ENCODE measurements at places on chromosomes 11 and 22.

DNA sequence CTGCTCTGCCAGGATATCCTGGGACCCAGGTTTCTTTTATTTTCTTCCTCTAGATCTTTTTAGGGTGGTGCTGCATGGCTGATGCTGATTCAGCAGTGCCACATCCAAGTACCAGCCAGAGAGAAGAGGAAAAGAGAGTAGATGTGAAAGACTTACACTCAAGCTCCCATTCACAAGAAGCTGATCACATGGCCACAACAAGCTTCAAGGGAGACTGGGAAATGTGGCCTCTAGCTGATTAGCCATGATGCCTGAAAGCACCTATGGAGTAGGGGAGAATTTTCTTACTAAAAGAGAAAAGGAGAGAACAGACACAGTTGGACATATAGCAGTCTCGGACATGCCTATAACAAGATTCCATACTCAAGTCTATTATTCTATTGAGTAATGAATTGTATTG, 34.4 kb upstream of the FJX1 start:
- no peak for DNase-seq

DNA sequence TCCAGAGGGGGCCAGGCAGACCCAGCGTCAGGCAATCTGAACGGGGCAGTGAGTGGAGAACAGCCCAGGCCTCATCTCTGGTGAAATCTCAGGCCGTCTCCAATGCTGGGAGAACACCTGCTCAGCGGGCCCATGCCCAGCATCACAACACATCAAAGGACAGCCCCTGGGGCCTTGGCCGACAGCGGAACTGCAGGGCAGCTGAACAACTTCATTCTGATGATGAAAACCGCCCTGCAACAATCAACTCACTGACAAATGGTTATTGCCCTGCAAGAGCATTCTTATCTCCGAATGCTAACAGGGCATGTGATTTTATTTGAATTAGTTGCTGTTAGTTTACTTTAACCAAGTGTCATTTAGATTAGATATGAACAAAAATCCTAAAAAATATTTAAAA, 14.6 kb downstream of the CELSR1 start:
- no peak for DNase-seq

- DNase-seq, result no peak
These were observed 126.6 kb downstream of the BUD13 start for GRCh38 chr11:116646191-116646590.

- no peak for DNase-seq
These were observed 91.5 kb upstream of the YWHAH start for GRCh38 chr22:31852691-31853421.

DNA sequence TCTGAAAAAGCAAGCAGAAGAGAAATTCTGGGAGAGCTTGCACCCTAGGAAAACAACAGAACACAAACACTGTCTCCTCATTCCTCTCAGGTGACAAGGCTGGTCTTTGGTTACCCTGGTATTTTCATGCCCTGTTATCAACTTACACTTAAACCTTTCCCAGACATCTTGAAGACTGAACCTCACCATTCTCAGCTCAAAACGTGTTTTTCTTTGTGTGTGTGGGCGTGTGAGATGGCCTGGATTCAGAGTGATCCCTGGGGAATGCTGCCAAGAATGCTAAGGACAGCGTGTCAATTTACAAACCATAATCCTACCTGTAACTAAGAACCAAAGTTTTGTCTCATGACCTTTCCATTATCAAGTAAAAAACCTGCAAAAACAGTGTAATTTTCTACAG, 33.3 kb downstream of the ELF5 start:
- no peak for DNase-seq

- DNase-seq, result no peak
These were observed 19.6 kb downstream of the BRD1 start for GRCh38 chr22:49807780-49808708.

- DNase-seq, result no peak
These were observed 12.6 kb downstream of the JAML start for GRCh38 chr11:118212131-118212725.

DNA sequence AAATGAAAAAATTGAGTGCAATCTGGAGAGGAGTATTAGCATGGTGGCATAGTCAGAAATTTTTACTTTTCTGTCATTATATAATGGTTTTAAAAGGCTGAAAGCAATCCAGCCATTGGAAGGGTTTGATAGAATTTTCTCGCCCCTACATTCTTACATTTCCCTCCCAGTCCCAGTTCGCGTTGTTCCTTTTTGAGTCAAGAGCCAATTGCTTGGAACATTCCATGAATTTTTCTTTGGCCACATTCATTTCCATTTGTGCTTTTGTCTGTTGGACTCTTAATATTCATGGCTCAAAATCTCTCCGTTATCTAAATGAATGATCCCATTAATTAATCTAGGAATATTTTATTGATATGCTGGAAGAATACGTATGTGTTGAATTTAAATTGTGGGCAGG, 66.0 kb downstream of the GRK3 start:
- DNase-seq, result no peak

- no peak for DNase-seq
These were observed 392.9 kb downstream of the TENM4 start for GRCh38 chr11:79047980-79048379.

DNA sequence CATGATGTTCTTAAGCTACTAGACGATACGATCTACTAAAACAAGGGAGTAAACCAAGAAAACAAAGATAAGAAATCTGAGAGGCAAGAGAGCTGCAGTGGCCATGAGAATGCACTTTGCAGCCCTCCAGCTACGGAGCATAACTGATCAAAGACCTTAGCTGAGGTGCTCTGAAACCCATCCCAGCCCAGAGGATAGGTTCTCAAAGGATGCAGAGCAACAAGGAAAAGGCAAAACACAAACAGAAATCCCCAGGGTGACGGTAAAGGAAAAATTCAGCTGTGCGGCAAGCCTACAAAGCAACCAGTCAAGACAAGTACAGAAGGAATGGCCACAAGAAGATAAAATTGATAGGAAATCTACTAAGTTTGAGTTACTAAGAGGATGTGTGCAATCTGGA, 32.5 kb upstream of the CFAP300 start:
- no peak for DNase-seq

GRCh38 chr11:66728693-66729385, at the start of gene SPTBN2:
Gene SPTBN2 (minus strand): TSS chr11:66729216. CDS start chr11:66721240, 7,976 bp downstream.
- DNase-seq, result no peak

DNA sequence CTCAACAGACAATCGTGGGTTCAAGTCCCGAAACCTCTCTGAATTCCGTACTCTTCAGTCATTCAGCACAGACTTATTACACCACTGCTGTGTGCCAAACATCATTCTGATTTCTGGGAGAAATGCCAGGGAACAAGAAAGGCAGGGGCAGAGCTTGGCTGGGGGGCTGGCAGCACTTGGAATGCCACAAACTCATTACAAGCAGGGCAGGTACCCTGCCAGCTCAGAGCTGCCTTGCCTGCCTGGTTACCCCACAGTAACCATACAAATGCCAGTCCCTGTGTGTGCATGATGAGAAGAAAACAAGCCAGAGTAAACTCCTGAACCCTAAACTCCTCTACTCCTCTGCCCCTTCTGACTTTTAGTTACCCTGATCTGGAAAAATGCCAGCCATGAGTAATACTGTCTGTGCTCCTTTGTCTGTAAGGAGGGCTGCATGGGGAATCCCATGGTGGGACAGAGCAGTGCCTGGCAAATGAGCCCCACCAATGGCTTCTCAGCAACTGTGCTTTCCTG, 6.9 kb upstream of the RAD9A start:
- no peak for DNase-seq

DNA sequence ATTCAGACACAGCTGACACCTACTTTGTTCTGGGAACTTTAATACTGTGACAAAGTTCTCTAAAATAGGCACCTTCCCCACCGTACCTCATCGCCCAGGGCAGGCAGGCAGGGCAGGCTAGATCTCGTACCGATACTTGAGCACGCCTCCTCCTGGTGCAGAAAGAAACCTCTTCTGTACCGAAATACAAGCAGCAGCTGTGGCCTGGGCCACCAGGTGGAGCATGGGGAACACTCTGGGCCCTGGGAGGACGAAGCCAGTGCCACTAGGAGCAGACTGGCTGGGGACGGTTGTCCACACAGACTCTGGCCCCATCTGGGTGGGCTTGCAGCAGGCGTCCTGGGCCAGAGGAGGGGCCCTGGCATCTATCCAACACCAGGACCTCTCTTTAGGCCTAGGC, 12.8 kb downstream of the PMM1 start:
- no peak for DNase-seq

DNA sequence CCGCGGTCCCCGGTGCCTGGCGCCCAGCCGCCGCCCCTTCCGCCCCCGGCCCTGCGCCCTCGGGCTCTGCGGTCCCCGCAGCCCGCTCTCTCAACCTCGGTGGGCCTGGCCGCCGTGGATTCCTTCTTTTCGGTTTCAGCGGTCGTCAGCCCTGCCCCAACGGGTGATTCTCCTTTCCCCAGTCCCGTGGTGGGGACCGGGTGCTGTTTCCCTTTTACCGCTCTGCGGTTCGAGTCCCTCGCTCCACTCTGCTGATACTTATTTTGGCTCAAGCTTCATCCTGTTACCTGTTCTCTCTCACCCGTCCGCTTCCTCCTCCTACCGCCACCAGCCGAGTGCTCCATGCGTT, 494 bp downstream of the ZDHHC5 start:
- DNase-seq, result no peak

GRCh38 chr11:123069908-123070821, 8.2 kb upstream of the HSPA8 start:
- no peak for DNase-seq

- no peak for DNase-seq
These were observed 227.1 kb downstream of the CEP164 start for GRCh38 chr11:117554601-117555333.

DNA sequence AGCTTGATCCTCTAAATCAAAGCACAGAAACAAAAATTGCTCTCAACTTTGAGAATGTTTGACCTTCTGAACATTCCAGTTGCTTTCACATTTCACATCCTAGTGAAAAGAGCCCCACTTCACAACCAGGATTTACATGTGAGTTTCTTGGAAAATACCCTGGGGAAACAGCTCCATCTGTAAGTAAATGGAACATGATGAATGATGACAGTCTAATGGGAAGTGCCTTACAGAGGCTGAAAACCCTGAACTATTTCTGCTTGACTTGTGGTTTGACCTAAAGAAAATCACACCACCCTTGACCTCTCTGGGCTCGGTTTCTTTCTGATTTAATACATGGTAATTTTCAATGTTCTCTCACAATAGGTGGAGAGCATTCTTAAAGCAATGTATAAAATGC, 499.4 kb upstream of the API5 start:
- DNase-seq, result no peak

DNA sequence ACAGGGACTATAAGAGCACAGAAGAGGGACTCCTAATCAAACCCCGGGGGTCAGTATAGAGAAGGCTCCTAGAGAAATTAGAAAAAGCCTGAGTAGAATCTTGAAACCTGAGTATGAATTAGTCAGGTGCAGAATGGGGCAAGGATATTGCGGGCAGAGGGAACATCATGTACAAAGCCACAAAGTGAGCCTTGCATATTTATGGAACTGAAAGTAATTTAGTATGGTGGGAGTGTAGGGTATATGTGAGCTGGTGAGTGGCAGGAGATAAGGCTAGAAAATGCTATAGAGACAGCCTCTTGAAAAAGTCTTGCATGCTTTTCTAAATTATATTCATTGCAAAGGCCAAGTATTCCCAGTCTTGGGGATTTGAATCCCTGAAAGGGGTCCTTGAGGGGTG, 93.7 kb downstream of the STIM1 start:
- no peak for DNase-seq

- no peak for DNase-seq
These were observed 31.9 kb upstream of the TLCD5 start for GRCh38 chr11:120293038-120293800.

DNA sequence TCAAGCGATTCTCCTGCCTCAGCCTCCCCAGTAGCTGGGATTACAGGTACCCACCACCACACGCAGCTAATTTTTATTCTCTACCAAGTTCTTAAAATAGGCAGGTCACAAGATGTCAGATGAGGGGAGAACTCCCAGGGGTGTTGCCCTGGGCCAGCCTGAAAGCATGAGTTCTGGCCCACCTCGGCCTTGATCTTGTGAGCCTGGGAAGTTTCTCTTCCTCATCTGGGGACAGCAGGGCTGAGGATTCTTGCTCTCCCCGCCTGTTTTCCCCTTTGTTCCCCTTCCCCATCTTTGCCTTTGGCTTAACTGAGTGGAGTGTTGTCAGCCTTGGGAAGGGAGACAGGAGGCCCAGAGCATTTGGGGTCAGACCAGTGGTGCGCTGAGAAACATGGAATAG, 3.5 kb downstream of the PDXP start:
- DNase-seq, result no peak

DNA sequence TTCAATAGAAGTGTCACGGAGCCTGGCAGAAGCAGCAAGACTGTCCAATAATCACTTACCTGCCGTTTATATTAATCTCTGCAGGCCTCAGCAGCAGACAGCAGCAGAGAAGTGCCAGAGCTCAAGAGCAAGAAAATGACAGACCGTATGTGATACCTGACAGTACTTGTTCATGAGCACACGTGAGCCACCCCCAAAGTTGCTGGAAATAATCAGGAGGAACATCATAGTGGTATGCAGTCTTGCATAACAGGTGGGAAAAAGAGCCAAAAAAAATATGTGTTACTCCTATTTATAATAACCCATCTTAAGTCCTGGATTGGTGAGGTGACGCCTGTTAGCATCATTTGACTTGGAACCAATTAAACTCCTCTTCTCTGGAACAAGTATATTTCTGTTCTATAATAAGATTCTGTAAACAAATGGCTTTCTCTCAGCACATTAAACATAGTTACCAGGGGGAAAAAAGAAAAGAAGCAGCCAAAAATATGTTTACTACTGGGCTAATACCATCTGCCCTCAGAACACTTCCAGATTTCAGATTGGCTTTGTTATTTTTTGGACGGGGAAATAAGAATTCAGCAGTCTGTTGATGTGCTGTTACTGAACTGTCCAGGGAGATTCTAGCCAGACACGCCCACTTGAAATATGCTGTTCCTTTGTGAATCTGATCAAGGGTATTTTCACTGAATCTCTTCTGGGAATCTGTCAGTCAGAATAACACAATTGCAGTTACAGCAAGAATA, 7.9 kb upstream of the SLN start:
- DNase-seq, result no peak

GRCh38 chr11:17238377-17238776, 30.6 kb upstream of the PIK3C2A start:
- DNase-seq, result no peak

- no peak for DNase-seq
These were observed 1008.4 kb downstream of the JRKL start for GRCh38 chr11:97398246-97398645.

- DNase-seq, result no peak
These were observed 127.4 kb upstream of the OPCML start for GRCh38 chr11:133659538-133660201.

GRCh38 chr11:131229221-131229620, 141.2 kb upstream of the NTM start:
- DNase-seq, result no peak

- DNase-seq, result no peak
These were observed 43.3 kb upstream of the PAK1 start for GRCh38 chr11:77517226-77517625.

DNA sequence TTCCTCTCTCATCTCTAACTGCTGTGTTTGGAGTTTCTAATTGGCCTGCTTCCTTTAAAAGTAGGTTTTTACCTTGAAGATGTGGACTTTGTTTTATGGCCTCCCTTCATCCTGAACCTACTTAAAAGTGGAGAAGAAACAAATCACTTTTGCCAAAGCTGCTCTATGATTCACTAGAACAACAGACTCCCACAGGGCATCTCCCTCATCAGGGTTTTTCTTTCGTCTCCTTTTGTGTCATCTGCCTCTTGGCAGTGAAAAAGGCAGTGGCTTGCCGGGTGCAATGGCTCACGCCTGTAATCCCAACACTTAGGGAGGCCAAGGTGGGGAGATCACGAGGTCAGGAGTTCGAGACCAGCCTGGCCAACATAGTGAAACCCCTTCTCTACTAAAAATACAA, 186.6 kb upstream of the MTNR1B start:
- DNase-seq, result no peak

GRCh38 chr11:914747-915501, 4.3 kb upstream of the CHID1 start:
- DNase-seq, result no peak

Data from AG09319 (cell line).